ENCODE measurements at places on chromosomes 13 and 19. TPM values are rescaled to one million over a fixed set of nuclear protein-coding genes. Genes with fewer than 3 reads are reported as not detected.
A peak's percentile ranks its signal among the peaks of the same experiment; 100 is the strongest.

Gene SHANK1
- polyA plus RNA-seq: 0.15 TPM

Gene KIR2DL3
- polyA plus RNA-seq: not detected

DNA sequence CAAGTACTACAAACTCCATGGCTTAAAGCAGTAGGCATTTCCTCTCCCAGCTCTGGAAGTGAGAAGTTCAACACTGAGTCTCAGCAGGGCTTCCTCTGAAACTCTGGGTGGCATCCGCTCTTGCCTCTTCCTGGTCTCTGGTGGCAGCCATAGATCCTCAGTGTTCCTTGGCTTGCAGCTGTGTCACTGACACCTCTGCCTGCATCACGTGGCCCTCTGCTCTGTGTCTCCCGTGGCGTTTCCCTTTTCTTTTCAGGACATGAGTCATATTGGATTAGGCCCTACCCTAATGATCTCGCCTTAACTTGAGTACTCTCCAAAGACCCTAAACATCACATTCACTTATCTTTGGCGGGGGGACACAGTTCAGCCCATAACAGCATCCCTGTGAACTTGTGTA lies 466.7 kb downstream of the MYO16 start:
- DNase-seq: no peak

GRCh38 chr19:4108767-4109625 lies 14.9 kb downstream of the MAP2K2 start:
- DNase-seq: peak; percentile 27

Gene ZNF808
- 1.5 TPM for polyA plus RNA-seq

Gene ATP7B
- polyA plus RNA-seq: 1.5 TPM

- DNase-seq: no peak
These were observed 337.3 kb upstream of the DACH1 start for GRCh38 chr13:72204291-72204690.

- DNase-seq: no peak
These were observed 18.1 kb downstream of the GADD45B start for GRCh38 chr19:2494084-2494446.

DNA sequence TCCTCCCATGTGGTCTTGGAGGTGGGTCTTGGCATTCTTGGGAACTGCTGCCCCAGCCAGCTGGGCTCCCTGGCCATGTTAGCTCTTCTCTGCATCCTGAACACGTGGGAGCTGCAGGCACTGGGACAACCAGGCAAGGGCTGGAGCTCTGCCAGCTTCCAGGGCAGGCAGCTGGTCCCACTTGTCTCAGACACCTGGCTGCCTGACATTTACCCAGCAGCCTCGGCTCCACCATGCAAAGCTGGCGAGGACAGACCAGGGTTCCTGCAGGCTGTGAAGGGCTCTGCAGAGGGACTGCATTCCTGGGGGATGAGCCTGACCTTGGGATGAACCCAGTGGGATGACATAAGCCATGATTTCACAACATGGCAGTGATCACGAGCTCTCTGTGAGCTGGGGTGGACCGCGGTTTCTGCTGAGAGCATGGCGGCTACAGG lies 99.0 kb upstream of the TSHZ3 start:
- DNase-seq: peak; percentile 26

GRCh38 chr13:79534596-79534995 lies 53.6 kb downstream of the NDFIP2 start:
- DNase-seq: no peak

- DNase-seq: peak; percentile 89
These were observed at the start of gene BCL3 for GRCh38 chr19:44748426-44749254. BCL3 (plus strand) TSS chr19:44748708; CDS start chr19:44748791, 83 bp downstream.
